SJSA1 (cell line): ENCODE measurements at places on chromosomes 12 and 14.

DNA sequence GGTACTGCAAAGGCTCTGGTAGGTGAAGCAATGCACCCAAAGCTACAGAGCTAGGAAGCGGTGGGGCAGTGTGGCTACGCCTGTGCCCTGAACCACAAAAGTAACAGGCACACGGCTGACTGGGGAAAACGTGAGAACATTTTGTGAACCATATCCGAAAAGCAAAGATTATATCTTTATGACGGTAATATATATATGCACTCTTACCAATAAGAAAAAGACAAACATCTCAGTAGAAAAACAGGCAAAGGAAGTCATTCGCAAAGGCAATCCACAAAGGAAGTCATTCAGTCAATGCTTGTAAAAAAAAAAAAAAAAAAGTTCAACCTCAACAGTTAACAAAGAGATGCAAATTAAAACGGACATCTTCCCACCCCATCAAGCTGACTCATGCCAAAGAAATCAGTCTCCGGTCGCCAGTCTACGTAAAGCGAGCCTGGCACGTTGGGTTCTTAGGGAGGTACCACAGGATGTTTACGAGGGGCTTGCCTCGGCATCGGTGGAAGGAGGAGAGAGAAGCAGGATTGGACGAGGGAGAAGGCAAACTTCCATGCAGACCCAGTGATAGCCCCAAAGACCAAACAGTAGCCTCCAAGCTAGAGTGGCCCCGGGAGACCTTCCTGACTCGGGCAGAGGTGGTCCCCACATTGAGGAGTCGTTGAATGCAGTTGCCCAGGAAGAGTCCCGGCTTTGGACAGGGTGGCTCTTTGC, 39.4 kb upstream of the PPP2R5C start:
- peak; percentile 81 for DNase-seq

DNA sequence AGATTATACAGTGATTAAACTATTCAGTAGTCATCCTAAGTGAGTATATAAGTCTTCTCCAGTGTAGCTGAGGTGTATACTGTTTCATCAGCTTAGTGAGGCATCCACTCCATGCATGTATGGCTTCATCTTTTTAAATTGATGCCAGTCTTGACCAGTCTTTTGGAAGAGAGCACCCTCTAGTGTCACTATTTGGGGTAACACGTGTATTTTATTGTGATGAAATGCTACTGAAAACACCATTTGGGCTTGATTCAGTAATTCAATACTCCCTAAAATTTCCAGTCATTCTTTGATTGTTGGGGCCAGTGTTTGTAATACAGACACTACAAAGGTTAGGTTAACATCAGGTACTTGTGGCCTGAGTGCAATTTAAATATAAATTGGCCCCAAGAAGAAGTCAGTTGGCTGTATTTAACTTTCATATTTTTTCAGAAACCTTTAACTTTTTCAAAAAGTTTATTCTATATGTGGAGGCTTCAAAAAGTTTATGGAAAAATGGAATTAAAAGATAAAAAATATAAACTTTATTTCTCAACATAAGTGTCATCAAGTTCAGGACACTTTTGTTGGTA, 35.3 kb downstream of the MIPOL1 start:
- DNase-seq = peak; percentile 14

GRCh38 chr12:129550353-129550752, 353.5 kb downstream of the TMEM132D start:
- no peak for DNase-seq

DNA sequence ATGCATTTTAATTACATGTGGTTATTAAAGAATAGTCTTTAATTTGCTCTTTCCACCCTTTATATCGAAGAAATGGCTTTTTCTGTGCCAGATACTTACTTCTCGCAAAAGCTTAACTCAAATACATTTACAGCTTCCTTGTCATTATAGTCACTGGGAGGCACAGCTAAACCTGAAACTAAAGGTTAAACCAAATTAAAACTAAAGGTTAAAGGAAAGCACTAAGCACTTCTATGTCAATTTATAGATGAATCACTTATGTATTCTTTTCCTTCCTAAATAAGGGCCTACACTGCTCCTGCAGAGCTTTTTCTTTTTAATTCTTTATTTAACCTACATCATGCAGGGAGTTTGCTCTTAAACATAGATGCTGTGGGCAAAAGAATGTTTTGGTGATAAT, 9.1 kb downstream of the C14orf93 start:
- DNase-seq = no peak

- DNase-seq = no peak
Measured at GRCh38 chr12:102962532-102962931, 5.1 kb downstream of the ASCL1 start.

GRCh38 chr14:75431827-75432226, 4.0 kb downstream of the JDP2 start:
- no peak for DNase-seq

DNA sequence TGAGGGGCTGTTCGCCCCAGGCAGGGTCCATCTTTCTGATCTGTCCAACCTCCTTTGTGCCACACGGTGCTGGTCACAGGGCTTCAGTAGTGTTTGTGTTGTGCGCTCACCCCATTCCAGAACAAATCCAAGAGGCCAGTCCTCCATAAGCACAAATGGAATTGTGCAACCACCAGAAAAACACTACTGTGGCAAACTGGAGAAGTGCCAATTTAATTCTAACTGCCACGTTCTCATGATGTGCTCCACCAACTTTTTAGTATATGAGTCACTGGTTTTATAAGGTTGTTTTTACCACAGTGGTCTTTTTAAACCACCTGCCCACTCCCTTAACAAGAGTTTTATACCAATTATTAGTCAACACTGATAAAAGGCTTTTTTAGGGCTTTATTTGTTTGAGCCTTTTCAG, 380.2 kb downstream of the NAV3 start:
- DNase-seq = peak; percentile 11

DNA sequence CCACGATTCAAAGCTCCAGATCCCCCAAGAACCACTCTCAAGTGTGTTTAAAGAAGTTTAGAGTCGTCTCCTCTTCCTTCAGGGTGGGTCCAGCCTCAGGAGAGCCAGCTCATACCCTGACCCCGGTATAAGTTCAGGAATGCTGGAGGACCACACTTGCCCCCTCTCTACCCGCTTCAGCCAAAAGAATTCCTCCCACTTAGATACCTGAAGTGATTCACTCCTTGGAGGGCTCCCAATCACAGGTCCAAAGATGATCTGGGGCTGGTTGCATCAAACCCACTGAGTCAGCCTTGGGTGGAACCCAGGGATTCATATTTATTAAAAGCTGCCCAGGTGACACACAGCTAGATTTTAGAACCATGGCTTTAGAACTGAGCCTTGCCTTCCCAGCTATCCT, 133.5 kb upstream of the PARP11 start:
- no peak for DNase-seq

- DNase-seq = peak; percentile 46
Measured at GRCh38 chr12:50825372-50825838, 17.3 kb upstream of the TMPRSS12 start.

DNA sequence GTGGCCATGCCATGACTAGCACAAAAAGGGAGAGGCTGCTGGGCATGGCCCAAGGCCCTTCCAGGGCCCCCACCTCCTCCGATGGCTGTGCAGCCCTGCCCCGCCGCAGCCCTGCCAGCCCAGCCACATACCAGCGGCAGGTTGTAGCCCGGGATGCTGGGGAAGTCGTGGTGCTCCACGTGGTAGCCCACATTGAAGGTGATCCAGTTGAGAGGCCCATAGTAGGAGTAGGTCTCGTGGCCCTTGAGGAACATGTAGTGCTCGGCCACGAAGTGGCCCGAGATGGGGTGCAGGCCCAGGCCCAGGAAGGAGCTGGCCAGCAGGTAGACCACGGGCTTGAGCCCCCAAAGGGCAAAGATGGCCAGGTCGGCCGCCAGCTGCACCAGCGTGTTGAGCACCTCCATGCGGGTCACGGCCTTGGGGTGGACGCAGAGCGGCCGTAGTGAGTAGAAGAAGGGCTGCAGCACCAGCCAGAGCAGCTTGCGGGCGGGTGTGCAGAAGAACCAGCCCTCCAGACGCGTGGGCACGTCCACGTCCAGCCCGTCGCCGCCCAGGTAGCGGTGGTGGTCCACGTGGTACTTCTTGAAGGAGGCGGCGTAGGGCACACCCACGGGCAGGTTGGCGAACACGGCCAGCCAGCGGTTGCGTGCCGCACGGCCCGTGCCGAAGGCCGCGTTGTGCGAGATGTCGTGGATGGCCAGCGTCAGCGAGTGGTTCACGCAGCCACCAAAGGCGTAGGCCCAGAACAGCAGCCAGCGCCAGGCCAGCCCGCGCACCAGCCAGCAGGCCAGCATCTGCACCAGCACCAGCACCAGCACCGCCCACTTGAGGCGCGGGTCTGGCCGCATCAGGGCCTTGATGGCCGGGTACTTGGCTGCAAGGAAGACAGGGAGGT, 10.4 kb downstream of the DEGS2 start:
- no peak for DNase-seq

DNA sequence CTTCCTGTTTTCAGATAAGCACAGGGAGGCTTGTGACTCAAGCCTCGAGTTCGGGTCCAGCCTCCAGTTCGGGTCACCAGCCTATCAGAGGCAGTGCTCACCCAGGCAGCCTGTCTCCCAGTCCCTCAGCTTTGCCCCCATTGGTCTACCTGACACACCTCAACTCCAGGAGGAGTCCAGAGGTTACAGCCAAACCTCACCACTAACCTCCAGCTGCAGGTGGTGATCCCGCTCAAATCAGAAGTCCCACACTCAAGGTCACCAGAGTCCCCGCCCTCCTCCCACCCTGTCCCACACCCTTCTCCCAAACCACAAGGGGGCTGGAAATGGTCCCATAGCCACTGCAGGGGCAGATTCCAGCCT, 42.1 kb downstream of the KDM2B start:
- no peak for DNase-seq

- no peak for DNase-seq
Measured at GRCh38 chr12:126784328-126784921, 1482.5 kb upstream of the TMEM132C start.

- no peak for DNase-seq
Measured at GRCh38 chr14:82075566-82075965, 541.9 kb upstream of the SEL1L start.

DNA sequence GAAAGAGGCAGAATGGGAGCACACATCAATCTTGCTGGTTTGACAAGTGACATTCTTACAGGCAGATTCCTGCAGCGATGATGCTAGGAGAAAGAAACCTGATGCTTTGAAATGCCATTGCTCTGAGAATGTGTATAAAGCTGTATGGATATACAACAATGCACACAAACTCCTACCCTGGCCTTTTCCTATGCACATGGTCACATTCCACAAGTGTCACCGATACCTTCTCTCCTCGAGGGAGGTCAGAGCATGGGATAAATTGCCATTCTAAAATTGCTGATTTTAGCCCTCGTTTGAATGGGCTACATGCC, 11.9 kb downstream of the FGF6 start:
- no peak for DNase-seq

DNA sequence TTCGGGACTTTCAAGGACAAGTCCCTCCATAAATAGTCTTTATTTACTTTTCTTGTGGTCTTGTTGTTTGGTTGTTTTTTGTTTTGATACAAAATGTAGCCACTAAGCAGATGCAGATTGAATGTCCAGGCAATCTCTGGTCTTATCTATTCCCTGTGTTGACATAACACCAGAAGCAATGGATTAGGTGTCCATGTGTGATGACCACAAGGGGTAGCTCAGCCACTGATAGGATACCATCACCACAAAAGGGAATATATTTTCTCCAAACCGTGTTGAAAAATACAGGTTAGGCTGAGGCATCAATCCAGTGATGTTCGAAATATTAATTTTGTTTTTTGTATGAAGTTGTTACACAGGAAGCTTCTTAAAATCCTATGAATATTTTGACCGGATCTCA, 196.3 kb downstream of the EPS8 start:
- no peak for DNase-seq

DNA sequence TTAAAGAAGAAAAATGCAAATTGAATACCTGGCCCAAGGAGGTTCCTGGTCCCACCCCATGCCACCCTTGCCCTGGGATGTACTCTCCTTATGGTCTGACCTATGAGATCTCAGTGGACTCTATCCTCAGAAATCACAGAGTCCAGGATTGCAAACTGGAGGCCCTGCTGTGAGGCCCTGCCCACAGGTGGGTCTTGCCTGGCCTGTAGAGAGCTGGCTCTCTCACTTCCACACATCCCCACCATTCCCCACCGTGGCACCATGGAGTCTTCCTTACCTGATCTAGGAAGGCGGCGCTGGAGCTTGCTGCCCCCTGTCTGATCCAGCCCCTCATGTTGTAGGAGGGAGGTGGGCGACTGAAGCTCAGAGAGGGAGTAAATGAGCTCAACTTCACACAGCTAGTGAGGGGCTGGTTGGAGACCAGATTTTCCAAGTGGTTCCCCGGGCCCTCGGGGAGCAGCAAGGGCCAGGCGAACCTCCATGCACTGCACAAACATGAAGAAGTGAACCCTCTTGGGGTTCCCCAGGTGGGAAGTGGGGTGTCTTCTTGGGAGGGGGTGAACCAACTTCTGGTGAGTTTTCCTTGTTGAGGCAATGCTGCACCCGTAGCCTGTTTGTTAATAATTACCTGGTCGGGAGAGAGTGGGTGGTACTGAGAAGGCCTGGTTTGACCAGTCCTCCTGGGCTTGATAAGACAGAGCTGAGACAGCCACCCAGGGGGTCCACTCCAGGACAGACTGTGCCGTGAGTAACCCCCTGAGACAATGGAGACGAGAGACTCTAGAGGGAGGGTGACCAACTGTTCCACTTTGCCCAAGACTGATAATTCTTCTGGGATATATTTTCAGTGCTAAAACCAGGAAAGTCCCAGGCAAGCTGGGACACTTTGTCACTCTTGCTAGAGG, at the start of gene SERPINA4:
TSS of gene SERPINA4 (plus strand) at position 692 of the 905 bp plus-strand sequence. CDS start 2,041 bp downstream, outside the sequence.
- no peak for DNase-seq

DNA sequence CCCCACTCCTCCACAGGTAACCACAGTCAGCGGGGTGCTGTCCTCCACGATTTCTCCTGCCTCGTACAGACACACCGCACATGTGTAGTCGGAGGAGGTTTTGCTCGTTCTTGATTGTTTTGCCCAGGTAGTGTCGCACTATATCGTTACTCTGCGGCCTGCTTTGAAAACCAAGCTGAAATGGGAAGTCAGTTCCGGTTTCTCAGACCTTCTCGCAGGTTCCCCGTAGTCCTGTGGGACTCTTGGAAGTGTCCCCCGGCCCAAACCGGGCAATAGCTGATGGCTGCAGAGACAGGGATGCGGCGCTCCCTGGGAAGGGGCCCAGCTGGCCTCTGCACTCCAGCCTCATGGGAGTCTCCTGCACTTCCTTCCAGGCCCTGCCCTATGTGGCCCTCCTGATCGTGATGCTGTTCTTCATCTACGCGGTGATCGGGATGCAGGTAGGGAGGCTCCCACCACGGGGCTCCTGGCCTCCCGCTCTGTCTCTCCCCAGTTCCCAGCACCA, 141.3 kb upstream of the FKBP4 start:
- DNase-seq = no peak
